ENCODE measurements at places on chromosomes 16 and 17.

GRCh38 chr17:45696442-45696841 is 87.7 kb upstream of the CRHR1 start:
- DNase-seq: no peak

GRCh38 chr17:1989135-1989534 is 36.0 kb downstream of the RTN4RL1 start:
- DNase-seq: no peak

- no peak for DNase-seq
Observed at GRCh38 chr17:4953451-4953961, 2.6 kb downstream of the ENO3 start.

DNA sequence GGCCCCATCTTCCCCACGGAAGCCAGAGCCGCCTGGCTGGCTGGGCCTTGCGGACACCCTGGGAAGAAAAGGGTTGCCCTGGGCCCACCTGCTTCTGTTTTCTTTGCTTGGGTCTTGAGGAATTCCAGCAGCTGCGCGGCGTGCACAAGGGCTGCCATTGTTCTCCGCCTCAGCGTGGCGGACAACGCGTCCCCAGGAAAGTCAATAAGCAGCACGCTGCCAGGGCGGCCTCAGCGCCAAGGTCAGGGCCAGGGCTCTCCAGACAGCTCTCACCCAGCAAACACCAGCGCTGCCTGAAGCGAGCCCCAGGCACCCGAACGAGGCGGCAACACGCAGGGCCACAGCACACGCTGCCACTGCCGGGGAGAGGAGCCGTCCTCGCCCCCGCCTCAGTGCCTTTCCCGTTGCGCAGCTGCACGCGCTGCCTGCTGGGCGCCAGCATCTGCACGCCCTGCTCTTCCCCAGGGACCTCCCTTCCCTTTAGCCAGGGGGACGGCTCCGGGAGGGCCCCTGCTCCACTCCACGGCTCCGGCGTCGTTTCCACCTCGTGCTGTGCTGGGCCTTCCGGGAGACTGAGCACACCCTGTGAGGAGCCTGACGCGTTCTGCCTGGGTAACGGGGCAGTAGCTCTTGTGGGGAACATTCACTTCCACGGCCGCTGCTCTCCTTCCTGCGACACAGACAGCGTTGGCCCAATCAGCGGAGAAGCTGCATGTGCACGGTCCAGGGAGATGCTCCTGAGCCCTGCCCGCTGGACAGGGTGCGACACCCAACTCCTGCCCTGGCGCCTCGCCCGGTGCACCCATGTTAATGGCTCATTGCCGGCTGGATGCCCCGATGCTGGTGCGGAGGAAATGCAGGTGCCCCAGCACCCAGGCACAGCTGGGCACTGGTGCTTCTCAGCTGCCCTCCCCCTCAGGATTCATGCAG is 57.8 kb downstream of the LMF1 start:
- DNase-seq: no peak
